ENCODE measurements at places on chromosomes 7 and 10. TPM values are rescaled to one million over a fixed set of nuclear protein-coding genes. Genes with fewer than 3 reads are reported as not detected.

The SLC25A13 gene
- 51.1 TPM for polyA plus RNA-seq

- DNase-seq, result peak; percentile 51
- no peaks in the 10 kb centered on the region for H3K27me3 ChIP-seq
- H3K27ac ChIP-seq, result no peak overlapping the region
- H3K36me3 ChIP-seq, result no peaks in the 10 kb centered on the region
Observed at GRCh38 chr7:71325151-71325550, 193.2 kb downstream of the GALNT17 start.

GRCh38 chr7:22872096-22872807 lies 49.6 kb upstream of the TOMM7 start:
- no peaks in the 10 kb centered on the region for H3K27me3 ChIP-seq
- H3K27ac ChIP-seq, result no peak overlapping the region
- no peaks in the 10 kb centered on the region for H3K36me3 ChIP-seq
- no peak for DNase-seq
- no peak overlapping the region for H3K4me3 ChIP-seq

- H3K36me3 ChIP-seq, result no peaks in the 10 kb centered on the region
- H3K27me3 ChIP-seq, result no peaks in the 10 kb centered on the region
- no peak overlapping the region for H3K4me3 ChIP-seq
- no peaks in the 10 kb centered on the region for H3K4me1 ChIP-seq
Observed at GRCh38 chr10:73576178-73576889, 14.8 kb downstream of the USP54 start.

DNA sequence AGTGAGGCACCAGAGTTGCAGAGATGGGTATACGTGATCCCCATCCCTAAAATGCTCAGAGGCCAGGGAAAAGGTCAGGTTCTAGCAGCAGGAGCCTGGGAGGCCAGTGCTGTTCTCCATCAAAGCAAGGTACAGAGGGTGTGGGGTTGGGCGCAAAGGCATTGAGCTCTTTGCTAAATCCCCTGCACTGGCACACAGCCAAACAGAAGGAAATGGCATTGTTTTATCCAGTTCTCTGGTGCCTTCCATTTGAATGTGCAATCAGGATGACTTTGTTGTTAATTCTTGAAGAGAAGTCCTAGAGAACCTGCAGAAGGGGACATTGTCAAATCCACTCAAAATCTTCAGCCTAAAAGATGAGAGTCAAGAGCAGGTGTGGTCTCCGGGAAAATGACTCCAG lies 111.3 kb upstream of the CHST15 start:
- H3K36me3 ChIP-seq, result no peaks in the 10 kb centered on the region
- no peak for DNase-seq
- H3K27me3 ChIP-seq, result no peaks in the 10 kb centered on the region
- H3K27ac ChIP-seq, result no peak overlapping the region
- no peak overlapping the region for H3K4me3 ChIP-seq

DNA sequence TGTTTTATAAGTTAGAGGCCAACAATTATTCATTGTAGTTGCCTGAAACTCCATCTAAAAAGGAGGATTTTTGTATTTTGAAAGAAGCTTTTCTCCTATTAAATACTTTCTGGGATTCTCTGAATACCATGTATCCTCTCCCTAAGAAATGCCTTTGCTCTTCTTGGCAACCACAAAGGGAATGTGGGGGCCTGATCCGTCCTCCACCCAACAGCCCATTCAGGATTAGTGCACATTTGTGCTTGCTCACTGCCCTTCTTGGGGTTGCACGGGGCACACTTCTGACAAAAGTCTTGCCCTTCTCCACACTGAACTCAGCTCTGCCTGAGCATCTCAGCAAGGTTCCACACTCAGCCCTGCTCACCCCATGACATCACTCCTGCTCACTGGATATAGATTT lies 194.2 kb downstream of the SLC25A13 start:
- H3K27ac ChIP-seq, result no peak overlapping the region
- H3K27me3 ChIP-seq, result no peaks in the 10 kb centered on the region
- no peaks in the 10 kb centered on the region for H3K4me1 ChIP-seq
- no peaks in the 10 kb centered on the region for H3K36me3 ChIP-seq
- no peak overlapping the region for H3K4me3 ChIP-seq

- no peaks in the 10 kb centered on the region for H3K36me3 ChIP-seq
- no peak overlapping the region for H3K27ac ChIP-seq
- H3K4me3 ChIP-seq, result no peak overlapping the region
- DNase-seq, result no peak
- no peaks in the 10 kb centered on the region for H3K27me3 ChIP-seq
Observed at GRCh38 chr7:134852625-134853024, 73.2 kb downstream of the CALD1 start.

- no peaks in the 10 kb centered on the region for H3K27me3 ChIP-seq
- no peak for DNase-seq
- 0 out of 2 replicates have a peak, but pooled peaks cover 4% of the 10 kb centered on the region for H3K4me1 ChIP-seq
- no peaks in the 10 kb centered on the region for H3K36me3 ChIP-seq
- H3K4me3 ChIP-seq, result no peak overlapping the region
- no peak overlapping the region for H3K27ac ChIP-seq
Observed at GRCh38 chr7:155208681-155209477, 88.8 kb upstream of the INSIG1 start.

DNA sequence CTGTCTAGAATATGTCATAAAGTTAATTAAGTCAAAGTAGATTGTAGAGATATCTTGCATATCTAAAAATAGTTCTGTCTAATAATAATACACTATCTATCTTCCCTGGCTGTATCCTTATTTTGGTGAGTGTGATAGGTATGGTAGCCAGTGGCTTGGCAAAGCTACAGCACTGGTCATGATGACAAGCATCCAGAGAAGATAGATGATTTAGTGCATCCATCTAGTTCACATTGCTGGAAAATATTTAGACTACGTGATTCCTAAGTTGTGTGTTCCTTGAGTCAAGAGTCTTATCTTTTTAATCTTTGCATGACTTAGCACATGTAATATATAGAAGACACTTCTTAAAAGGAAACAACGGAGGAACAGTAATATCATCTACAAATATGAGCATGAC lies 711.2 kb upstream of the KCND2 start:
- no peaks in the 10 kb centered on the region for H3K4me1 ChIP-seq
- no peak overlapping the region for H3K4me3 ChIP-seq
- H3K27me3 ChIP-seq, result no peaks in the 10 kb centered on the region
- no peaks in the 10 kb centered on the region for H3K36me3 ChIP-seq

GRCh38 chr7:149569025-149569725 lies 71.6 kb upstream of the ZNF746 start:
- no peak overlapping the region for H3K4me3 ChIP-seq
- DNase-seq, result peak; percentile 7
- peaks cover 14% of the 10 kb centered on the region for H3K36me3 ChIP-seq
- no peaks in the 10 kb centered on the region for H3K4me1 ChIP-seq
- no peak overlapping the region for H3K27ac ChIP-seq

DNA sequence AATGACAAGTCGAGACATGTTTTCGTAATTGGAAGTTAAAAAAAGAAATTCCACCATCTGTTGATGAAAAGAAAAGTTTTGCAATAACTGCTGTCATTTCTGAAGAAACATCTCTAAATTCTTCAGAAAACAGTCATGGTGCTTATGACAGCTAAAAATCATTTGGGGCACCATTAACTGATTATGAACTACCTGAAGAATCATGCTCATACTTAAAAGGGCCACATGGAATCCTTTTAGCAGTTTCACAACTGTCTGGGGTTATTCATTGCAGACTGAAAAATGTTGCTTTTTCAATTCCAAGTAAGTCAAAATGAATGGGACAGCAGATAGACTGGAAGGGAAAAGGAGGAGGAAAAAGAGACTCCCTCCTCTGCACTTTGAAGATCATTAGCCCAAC lies 134.2 kb downstream of the CHN2 start:
- no peaks in the 10 kb centered on the region for H3K27me3 ChIP-seq
- DNase-seq, result no peak
- no peaks in the 10 kb centered on the region for H3K36me3 ChIP-seq
- H3K4me3 ChIP-seq, result no peak overlapping the region

GRCh38 chr10:95496951-95497350 lies 64.2 kb downstream of the SORBS1 start:
- H3K36me3 ChIP-seq, result no peaks in the 10 kb centered on the region
- H3K4me1 ChIP-seq, result peaks cover 26% of the 10 kb centered on the region
- no peaks in the 10 kb centered on the region for H3K27me3 ChIP-seq
- DNase-seq, result no peak

- H3K36me3 ChIP-seq, result no peaks in the 10 kb centered on the region
- no peak for DNase-seq
- H3K4me1 ChIP-seq, result no peaks in the 10 kb centered on the region
- no peak overlapping the region for H3K4me3 ChIP-seq
- no peak overlapping the region for H3K27ac ChIP-seq
Observed at GRCh38 chr7:27948861-27949260, 208.9 kb downstream of the TAX1BP1 start.

Data from GM23338 (cell line).